ENCODE measurements at places on chromosomes 13 and 19.

- DNase-seq, result no peak
Observed at GRCh38 chr13:84380866-84381265, 498.6 kb upstream of the SLITRK1 start.

GRCh38 chr19:2962018-2962670, 15.2 kb upstream of the TLE6 start:
- DNase-seq, result peak; percentile 50

DNA sequence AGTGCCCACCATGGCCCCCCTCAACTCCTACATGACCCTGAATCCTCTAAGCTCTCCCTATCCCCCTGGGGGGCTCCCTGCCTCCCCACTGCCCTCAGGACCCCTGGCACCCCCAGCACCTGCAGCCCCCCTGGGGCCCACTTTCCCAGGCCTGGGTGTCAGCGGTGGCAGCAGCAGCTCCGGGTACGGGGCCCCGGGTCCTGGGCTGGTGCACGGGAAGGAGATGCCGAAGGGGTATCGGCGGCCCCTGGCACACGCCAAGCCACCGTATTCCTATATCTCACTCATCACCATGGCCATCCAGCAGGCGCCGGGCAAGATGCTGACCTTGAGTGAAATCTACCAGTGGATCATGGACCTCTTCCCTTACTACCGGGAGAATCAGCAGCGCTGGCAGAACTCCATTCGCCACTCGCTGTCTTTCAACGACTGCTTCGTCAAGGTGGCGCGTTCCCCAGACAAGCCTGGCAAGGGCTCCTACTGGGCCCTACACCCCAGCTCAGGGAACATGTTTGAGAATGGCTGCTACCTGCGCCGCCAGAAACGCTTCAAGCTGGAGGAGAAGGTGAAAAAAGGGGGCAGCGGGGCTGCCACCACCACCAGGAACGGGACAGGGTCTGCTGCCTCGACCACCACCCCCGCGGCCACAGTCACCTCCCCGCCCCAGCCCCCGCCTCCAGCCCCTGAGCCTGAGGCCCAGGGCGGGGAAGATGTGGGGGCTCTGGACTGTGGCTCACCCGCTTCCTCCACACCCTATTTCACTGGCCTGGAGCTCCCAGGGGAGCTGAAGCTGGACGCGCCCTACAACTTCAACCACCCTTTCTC, 8.2 kb downstream of the FOXA3 start:
- DNase-seq, result no peak

DNA sequence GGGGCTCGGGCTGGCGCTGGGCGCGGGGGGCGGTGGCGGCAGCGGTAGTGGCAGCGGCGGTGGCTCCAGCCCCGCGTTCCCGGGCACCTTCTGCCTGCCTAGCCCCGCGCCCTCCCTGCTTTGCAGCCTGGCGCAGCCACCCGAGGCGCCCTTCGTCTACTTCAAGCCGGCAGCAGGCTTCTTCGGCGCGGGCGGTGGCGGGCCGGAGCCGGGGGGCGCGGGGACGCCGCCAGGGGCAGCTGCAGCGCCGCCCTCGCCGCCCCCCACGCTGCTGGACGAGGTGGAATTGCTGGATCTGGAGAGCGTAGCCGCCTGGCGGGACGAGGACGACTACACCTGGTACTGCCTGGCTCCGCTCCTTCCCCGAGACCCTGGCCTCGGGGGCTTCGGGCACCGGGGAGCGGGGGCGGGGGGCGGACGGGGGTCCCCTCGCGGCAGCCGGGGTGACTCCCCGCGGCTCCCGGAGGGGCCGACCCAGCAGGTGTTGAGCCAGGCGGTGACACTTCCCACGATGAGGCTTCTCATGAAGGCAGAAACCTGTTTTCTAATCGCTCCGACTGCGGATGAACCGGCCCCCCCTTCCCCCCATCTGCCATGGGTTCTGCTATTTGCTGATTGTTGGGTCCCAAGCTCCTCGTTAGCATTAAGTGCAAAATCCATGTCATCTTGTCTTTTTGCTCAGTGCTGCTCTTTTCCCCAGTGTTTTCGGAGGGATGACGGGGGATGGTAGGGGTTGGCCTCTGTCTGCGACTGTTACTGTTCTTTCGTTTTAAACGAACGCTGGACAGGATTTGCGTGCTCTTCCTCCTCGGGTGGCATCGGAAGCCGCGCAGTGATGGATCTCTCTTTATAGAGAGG, 943 bp downstream of the SLAIN1 start:
- DNase-seq, result peak; percentile 52

GRCh38 chr13:66402066-66402465, 828.1 kb downstream of the PCDH9 start:
- DNase-seq, result no peak

- DNase-seq, result no peak
Observed at GRCh38 chr13:40617801-40618356, 48.6 kb downstream of the FOXO1 start.

DNA sequence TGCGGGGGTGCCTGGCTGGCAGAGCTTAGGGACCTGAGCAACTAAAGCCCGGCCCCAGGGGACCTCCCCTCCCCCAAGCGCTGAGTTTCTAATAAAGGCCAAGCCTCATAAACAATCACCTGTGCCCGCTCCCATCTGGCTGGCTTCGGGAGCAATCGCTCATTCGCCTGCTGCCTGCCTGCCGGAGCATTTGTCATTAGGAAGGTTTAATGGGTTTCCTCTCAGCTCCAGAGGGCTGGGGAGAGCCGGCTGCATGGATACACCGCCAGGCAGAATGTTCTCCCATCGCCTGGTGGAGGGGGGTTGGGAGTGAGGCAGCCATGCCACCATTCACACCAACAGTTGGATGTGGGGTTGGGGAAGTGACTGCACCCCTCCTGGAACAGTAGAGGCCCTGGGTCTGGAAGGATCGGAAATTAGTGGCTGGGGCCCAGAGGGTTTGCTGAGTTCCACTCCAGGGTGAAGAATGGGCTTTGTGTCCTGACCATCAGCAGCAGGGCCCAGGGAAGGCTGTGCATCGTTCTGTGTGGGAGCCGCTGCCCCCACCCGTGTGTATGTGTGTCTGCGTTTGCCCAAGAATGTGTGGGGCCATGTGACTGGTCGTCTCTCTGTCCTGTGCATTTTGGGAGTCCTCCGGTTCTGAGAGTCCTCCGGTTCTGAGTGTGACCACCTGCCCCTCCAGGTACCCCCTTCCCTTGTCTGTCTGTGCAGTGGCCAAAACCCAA, 15.3 kb downstream of the PIN1 start:
- DNase-seq, result no peak

DNA sequence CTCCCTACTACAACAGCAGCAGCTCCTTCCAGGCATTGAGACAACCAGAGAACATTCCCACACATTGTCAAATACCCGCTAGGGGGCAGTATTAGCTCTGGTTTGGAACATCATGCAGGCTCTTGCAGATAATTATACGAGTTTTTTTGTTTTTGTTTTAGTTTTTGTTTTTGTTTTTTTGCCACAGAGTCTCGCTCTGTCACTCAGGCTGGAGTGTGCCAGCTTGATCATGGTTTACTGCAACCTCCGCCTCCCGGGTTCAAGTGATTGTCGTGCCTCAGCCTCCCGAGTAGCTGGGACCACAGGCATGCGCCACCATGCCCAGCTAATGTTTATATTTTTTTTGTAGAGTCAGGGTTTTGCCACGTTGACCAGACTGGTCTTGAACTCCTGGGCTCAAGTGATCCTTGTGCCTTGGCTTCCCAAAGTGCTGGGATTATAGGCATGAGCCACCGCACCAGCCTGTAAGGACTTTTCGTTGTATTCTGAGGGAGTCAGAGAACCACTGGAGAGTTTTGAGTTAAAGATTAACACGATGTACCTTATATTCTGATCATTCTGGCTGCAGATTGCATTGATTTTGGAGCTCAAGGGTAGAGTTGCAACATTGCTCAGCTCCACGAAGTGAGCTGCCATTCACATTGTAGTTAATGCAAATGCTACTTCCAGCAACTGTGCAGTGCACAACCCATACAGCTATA, 41.7 kb upstream of the CEACAM20 start:
- peak; percentile 72 for DNase-seq

DNA sequence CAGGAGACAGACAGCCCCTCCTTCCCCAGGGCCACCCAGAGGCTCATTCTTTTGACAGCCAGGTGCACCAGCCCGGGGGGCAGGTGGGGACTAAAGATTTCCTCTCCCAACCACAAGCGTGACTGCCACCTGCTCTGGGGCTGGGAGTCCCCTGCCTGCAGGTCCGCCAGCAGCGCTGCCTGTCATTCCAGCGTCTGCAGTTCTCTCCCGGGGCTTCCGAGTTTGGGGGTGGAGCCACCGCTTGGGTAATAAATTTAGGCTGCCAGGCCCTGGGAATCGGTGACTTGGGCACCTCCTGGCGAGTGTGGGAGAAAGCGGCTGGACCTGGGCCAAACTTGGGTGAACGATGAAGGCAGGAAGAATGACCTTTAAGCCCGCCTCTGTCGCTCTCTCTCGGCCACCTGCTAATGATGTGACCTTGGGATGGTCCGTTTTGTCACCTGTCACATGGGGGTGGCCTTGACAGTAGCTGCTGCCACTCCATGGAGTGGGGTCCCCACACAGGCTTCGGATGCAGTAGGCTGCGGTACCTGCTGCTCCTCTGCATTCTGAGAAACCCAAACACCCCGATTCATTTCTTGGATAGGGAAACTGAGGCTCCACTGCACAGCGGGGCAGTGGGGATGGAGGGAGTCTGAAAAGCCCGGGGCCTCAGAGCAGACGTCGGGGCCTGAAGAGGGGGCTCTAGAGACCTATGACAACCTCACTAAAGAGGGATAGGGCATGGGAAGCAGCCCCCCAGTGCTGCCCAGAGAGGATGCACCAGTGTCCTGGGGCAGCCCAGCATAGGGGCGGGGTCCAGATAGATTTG, 12.8 kb downstream of the FUT6 start:
- DNase-seq, result peak; percentile 27

DNA sequence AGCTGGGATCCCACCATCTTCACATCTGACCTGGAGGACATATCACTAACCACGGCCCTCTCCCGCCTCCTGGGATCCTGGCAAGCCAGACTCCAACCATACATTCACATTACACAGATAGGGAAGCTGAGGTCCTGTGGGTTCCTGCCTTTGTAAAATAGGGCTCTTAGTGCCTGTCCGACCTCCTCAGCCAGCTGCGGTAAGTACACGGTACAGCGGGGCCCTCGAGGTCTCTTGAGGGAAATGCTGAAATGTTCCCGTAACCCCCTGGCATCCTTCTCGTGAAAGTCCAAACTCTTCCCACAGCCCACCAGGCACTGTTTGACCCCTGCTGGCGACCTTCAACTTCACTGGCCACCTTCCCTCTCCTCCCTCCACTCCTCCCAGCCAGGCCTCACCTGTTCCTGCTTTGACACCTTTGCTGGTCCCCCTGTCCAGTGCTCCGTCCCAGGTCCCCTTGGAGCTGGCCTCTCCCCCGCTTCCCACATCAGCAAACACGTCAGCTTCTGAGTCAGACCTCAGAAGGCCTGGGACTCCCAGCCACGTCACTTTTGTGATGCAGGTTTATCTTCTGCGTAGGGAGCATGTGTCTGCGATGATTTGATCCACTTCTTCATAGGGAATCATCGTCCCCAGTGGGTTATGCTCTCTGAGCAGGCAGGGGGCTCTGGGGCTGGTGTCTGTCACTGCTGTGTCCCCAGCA, 8.8 kb upstream of the GNG7 start:
- DNase-seq, result no peak

- no peak for DNase-seq
Observed at GRCh38 chr19:7706955-7707456, 5.1 kb upstream of the FCER2 start.

DNA sequence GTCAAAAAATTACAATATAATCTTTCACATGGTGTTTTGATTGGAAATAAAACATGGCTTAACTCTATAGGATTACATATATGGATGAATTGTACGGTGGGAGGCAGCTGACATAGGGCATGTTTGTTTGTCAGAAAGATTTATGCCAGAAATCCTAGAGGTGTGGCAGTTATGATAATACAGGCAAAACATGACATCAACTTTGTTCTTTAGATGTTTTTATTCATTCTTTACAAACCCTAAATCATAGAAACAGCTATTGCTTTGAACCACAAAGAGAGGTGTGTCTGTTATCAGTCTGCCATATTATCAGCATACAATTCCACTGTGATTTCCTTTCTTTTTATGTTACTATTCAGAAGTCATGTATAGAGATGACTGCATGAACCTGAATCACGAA, 8.2 kb upstream of the CLDN10 start:
- no peak for DNase-seq

DNA sequence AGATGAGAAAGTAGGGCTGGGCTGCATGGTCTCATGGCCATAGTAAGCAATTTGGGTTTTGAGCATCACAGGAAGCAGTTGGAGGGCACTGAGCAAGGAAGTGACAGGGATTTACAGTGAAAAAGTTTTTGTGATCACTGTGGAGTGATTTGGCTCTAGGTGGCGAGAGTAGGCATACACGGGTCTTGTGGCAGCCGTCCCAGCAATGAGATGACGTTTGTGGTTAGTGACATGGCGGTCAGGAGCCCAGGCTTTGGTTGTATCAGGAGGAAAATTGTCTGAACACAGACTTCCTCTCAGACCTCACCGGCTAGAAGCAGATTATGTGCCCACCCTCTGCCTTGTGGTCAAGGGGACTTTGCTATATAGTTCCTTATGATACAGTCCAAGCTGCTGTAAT, 3.3 kb downstream of the ZNF444 start:
- no peak for DNase-seq

- DNase-seq, result no peak
Observed at GRCh38 chr13:19266979-19267378, 85.4 kb upstream of the TUBA3C start.

GRCh38 chr13:38624822-38625221, 62.1 kb upstream of the FREM2 start:
- DNase-seq, result no peak

- no peak for DNase-seq
Observed at GRCh38 chr13:34143637-34144036, 325.7 kb downstream of the RFC3 start.

DNA sequence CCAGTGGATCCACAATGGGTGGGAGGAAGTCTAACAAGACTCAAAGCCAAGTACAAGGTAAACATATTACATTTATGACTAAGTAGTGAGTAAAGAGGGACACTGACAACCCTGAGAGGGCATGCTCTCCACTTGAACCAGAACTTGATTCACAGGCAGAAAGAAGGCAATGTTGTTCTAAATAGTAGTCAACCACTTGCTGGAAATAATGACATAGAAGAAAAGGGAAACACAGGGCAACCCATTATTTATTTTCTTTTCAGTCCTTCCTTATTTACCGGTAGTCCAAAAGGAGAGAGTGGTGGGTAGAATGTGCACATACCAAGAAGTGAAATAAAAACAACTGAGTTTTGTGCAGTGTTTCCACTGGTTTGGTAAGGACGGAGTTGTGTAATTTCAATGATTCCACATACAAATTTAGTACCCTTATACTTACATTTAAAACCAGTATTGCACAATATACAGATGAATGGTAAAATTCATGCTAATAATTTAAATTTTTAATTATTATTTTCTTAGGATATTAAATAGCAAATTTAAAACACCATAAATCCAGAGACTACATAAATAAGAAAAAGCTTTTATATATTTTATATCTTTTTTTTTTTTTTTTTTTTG, 65.9 kb downstream of the ENOX1 start:
- no peak for DNase-seq

All from activated CD4-positive, alpha-beta T cell treated with anti-CD3 and anti-CD28 coated beads for 48 hours (primary cell).